ENCODE measurements at places on chromosomes 5 and 9. TPM values are rescaled to one million over a fixed set of nuclear protein-coding genes. Genes with fewer than 3 reads are reported as not detected.

The STPG3 gene
- 0.54 TPM for total RNA-seq

The FOXE1 gene
- total RNA-seq, result not detected

The C5 gene
- 2.7 TPM for total RNA-seq

The IL5 gene
- not detected for total RNA-seq

All from hematopoietic multipotent progenitor cell (in vitro differentiated cells).